ENCODE measurements at places on chromosomes 2 and 18.
A peak's percentile ranks its signal among the peaks of the same experiment; 100 is the strongest.

DNA sequence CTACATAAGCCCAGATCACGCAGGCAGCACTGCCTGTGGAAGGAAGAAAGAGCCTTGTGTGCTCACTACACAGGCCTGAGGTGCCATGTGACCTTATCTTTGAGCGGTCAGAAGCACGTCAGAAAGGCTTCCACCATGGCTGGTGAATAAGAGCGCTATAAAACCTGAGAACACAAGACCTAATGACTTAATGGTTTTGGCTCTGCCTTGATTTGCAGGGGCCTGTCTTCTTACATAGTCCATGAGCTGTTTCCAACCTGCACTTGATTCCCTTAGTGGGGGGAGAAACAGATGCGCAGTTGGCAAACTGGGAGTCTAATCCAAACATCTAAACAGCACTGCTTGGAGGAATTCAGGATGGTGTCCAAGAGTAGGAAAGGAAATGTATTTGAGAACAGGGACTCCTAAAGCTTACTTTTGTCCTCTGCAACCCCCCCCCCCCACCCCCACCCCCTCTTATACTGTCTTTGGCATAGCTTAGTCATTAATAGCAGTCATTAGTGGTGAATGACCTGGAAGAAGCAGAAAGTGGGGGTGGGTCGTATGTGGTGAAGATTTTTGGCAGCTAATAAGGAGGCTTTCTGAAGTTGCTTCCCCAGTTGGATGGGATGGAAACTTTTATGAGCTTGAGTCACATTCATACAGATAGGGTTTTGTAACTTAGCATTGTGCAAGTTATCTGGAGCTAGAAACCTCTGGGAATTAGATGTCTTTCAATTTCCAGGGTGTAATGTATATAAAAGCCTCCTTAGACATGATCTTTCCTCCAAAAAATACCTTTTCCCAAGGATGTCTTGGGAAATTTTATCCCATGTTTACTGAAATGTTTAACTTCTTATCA lies 454.1 kb downstream of the MEIS1 start:
- DNase-seq: no peak

DNA sequence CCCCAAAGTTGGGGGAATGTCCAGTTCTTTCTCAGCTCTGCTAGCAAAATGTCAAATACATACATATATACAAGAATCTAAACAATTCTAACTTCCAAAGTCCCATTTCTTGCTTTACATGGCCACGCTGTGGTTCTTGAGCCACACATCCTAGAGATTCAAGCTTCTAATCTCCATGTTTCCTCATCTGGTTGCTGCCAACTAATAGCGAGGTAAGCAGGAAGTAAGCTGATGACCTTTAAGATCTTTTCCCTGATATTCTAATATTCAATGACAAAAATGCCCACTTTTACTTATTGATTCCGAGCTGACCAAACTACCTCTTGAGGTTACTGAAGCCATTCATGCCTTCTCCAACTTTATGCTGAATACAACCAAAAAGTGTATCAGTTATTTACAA lies 3.3 kb downstream of the VPS54 start:
- no peak for DNase-seq

GRCh38 chr2:12827721-12828120 lies 111.0 kb downstream of the TRIB2 start:
- DNase-seq: no peak

GRCh38 chr2:172489681-172490080 lies 62.3 kb downstream of the ITGA6 start:
- no peak for DNase-seq

- DNase-seq: no peak
These were observed 115.7 kb upstream of the LRATD1 start for GRCh38 chr2:14516844-14517243.

DNA sequence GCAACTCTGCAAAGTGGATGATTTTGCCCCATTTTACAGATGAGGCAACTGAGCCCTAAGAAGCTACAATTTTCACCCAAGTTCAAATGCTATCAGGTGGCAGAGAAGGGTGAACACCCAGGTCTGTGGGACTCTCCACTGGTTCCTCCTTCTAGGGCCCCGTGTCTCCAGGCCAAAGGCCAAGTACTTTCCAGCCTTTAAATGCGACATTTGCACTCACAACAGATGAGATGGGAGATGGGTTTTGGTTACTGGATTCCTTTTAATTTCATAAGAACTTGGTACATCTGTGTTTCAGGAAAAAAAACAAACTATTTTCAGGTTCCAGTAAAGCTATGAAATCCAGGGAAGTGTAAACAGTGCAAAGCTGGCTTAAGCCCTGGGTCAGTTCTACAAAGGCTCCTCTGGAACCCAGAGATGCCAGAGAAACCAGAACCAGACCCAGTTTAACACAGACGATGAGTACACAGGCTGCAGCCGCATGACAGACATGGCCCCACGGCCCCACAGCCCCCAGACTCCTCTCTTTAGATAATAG lies 361.7 kb downstream of the ANAPC1 start:
- no peak for DNase-seq

DNA sequence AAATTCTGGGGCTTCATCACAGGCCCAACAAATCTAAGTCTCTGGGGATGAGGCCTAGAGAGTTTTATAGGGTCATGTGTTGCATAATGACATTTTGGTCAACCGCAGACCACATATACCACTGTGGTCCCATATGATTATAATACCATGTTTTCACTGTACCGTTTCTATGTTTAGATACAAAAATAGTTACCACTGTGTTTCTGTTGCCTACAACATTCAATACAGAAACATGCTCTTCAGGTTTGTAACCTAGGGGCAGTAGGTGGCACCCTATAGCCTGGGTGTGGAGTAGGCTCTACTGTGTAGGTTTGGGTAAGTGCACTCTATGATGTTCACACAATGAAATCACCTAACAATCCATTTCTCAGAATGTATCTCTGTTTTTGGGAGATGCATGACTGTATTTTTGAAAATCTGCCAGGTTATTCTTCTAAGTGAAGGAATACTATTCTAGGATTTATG lies 485.2 kb downstream of the PTPRM start:
- no peak for DNase-seq

- no peak for DNase-seq
These were observed 123.5 kb upstream of the EML6 start for GRCh38 chr2:54599914-54600313.

GRCh38 chr2:45332567-45332966 lies 278.5 kb downstream of the SRBD1 start:
- no peak for DNase-seq

DNA sequence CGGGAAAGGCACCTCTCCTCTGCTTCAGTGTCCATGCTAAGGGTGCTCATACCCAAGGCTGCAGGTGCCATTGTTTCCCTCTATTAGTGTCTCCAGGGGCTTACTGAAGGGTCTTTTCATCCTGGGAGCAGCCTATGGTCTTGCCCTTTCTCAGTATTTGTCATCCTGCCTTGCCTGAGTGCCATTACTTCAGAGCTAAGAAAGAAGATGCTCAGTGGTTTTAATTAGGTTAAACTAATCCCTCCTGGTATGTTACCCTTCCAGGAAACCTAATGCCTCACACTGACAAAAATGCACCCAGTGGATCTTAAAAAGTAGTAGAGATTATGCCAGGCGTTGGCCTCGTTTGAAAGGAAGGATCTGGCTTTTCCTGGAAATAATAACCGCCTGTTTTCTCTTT lies 151.4 kb downstream of the LRRTM1 start:
- DNase-seq: no peak

GRCh38 chr18:58338961-58339592 lies 289.8 kb downstream of the ALPK2 start:
- no peak for DNase-seq

GRCh38 chr2:152682663-152683062 lies 34.6 kb downstream of the PRPF40A start:
- no peak for DNase-seq

DNA sequence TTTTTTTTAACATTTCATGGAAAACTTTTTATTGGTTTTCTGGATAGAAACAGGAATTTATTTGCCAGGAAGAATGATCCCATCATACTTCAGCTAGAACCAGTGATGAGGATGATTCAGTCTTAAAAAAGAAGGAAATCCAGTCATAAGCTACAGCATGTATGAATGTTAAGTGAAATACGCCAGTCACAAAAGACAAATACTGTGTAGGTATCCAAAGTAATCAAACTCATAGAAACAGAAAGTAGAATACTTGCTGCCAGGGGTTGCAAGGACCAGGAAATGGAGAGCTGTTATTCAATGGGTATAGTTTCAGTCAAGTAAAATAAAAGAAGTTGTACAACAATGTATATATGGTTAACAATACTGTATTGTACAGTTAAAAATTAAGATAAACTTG lies 21.3 kb downstream of the PSME4 start:
- DNase-seq: no peak

- no peak for DNase-seq
These were observed 270.9 kb downstream of the TWIST2 start for GRCh38 chr2:239118675-239119211.

DNA sequence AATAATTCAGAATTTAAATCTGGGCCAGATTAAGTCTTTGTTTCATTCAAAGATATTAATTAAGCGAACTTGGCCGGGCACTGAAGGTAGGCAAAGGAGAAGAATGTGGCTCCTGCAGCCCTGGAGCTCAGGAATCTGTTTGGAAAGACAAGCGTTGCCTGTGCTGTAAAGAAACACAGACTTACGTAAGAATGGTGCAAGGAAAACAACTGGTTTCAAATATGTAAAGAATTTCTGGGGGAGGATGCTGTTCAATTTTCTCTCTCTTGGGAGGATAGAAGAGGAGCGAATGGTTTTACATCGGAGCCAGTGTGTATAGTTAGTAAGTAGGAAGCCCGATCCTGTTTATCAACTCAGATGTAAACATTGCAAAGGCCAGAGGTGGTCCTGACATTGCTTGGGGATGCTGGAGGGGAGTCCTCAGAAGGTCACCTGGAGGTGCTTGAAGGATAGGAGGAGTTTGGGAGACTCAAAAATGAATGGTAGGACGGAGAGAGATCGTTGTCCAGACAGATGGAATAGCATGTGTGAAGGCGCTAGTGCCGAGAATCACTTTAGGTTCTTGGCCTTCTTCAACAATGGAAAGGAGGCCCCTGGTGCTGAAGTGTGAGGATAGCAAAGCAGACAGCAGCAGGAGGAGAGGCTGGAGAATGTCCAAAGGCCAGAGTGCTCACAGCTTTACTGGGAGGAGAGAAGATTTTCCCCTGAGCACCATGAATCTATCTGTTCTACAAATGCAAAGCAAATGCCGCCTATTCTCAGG lies 456.1 kb downstream of the LPIN1 start:
- DNase-seq: no peak

GRCh38 chr18:9322744-9323143 lies 11.8 kb upstream of the TWSG1 start:
- DNase-seq: no peak

- no peak for DNase-seq
These were observed 134.1 kb upstream of the LGALSL start for GRCh38 chr2:64319896-64320295.

DNA sequence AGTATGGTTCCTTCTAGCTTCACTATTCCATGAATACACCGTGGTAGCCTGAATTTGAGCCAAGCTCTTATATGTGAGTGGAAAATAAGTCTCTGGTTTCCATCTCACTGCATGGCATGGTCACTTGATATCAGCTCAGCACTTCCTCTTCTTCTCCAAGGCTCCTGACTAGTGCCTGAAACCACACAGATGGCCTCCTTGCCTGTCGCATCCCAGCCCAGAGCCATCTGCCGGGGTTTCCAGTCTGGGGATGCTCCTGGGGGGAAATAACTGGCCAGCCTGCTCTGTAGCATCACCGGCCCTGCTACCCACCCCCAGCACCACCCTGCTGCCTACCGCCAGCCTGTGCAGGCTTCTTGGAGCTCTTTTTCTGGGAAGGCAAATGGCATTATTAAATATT lies 7.7 kb upstream of the MARCHF4 start:
- no peak for DNase-seq

GRCh38 chr2:109554758-109555157 lies 59.0 kb downstream of the SEPTIN10 start:
- no peak for DNase-seq

DNA sequence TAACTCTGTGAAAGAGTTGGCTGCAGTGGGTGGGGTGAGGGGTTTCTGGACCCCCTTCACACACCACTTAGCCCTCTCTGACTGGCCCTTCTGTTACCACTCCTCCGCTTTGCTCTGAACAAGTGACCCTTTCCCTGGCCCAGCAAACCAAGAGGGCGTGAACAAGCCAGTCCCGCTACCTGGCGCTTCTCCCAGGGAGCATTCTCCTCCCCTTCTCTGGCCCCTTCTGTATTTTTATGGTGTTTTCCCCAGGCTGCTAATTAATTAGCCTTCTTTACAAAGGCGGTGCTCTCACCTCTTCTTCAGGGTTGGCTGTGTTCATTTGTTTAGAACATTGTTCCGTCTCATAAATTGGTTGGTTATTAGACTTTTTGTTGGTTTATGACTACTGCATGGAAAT lies 180.1 kb downstream of the MGAT5 start:
- DNase-seq: no peak

GRCh38 chr2:222381566-222381965 lies 42.8 kb upstream of the SGPP2 start:
- DNase-seq: no peak

GRCh38 chr2:201200345-201200744 lies 17.4 kb downstream of the CASP10 start:
- DNase-seq: no peak

DNA sequence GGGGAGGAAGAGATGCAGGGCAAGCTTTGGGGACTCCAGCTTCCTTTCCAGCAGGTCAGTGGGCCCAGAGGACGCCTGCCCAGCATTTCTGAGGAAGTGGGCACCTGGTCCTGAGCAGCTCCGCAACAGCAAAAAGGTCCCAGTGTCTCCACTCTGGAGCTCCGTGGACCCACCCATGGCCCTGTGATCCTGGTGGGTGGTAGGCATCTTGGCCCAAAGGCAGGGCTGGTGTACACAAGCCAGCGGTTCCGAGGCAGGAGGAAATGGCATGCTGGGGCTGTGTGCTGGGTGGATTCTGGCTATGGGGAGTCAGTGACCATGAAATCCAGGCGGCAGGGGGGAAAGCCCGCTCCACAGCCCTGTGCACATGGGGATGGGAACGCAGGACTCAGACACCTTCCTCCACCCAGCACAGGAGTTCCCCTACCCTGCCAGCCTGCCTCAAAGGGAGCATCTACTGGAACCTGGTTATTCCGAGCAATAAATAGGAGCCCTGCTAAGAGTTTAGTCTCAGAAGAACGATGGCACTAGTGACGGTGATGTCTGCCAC lies 206.0 kb downstream of the GLI2 start:
- no peak for DNase-seq

- peak; percentile 90 for DNase-seq
These were observed 12.7 kb upstream of the DUSP2 start for GRCh38 chr2:96157649-96158553.

- no peak for DNase-seq
These were observed 28.9 kb downstream of the TCF23 start for GRCh38 chr2:27177441-27178351.

DNA sequence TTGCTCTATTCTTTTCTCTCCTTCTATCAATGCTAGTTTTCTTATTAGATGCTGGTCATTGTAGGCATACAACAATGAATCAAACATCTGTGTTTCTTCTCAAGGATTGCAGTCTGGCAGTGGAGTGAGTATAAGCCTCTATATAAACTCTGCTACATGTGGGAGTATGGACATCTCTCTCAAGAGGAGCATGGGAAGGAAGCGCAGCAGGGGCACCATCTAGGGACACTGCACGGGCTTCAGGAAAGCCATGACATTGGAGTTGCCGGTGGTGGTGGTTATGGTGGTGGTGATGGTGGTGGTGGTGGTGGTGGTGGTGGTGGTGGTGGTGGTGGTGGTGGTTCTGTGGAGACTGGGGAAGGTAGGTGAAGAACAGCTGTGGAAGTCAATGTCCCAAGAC lies 462.6 kb downstream of the RNF144A start:
- DNase-seq: no peak

GRCh38 chr2:88210132-88211002 lies 40.2 kb downstream of the THNSL2 start:
- no peak for DNase-seq

Data from stimulated activated CD8-positive, alpha-beta memory T cell treated with anti-CD3 and anti-CD28 coated beads, Interleukin-15, amount 100 ng/mL, for 4 hours (primary cell).